Activated T-helper 9 cell treated with anti-CD3 and anti-CD28 coated beads, Interleukin-2, amount 50 U/mL, for 16 hours (primary cell): ENCODE measurements at places on chromosomes 13 and 19.

- peak; percentile 6 for DNase-seq
Observed at GRCh38 chr13:110676595-110677587, 29.0 kb downstream of the CARS2 start.

GRCh38 chr13:98220271-98220791 lies 43.3 kb upstream of the RNF113B start:
- DNase-seq: no peak

DNA sequence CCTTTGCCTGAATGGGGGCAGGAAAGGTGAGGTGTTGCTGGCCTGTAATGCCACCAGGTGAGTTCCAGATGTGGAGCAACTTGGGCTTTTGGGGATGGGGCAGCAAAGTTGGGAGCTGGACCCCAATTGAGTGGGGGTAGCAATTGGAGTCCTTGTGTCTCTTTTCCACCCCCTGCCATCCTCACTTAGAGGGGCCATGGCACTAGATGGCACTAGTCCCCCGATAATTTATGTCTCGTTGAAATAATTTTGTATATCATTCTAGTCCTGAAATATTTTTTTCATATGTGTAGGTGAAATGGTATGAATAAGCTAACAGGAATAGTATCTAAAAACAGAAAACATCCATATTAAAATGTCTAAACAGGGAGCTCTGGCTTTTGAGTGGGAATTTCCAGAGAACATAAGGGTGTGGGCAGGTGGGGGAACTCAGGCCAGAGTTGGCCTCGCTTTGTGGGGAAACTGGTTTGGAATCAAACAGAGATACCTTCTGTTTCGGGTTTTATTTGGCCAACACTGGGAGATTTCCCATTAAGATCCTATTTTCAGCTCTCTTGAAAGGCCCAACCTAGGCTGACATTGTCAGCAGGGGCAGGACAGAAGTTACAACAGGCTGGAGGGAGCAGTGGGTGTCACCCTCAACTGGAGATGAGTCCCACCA lies 3.4 kb downstream of the ZNF576 start:
- no peak for DNase-seq

DNA sequence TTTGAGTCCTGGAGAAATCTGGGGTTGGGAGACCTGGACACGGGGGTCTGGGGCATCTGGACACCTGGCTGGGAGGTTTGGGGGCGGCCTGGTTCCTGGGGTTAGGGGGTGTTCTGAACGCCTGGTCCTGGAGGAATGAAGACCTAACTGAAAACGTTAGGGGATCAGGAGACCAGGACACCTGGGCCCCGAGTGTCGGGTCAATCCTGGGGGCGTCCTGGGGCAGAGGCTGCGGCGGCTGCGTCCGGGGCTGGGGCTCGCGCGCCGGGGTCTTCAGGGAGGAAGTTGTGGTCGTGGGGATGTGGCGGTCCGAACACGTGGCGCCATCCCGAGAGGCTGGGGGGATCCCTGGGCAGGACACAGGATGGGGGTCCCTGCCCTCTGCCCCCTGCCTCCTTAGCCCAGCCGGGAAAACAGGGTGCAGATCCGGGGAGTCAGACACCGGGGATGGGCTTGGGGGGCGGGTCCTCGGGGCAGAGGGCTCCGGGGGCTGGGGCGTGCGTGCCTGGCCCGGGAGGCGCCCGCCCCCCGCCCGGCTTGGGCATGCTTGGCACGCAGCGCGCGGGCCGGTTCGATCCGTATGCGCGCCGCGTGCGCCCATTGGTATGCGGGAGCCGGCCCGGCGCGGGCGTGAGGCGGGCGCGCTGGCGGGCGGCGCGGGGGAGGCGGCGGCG lies 632 bp downstream of the NPAS1 start:
- DNase-seq: no peak

GRCh38 chr19:12937093-12937926 lies 1.1 kb upstream of the CALR start:
- no peak for DNase-seq

- no peak for DNase-seq
Observed at GRCh38 chr19:32676186-32676894, 692 bp downstream of the RGS9BP start.

DNA sequence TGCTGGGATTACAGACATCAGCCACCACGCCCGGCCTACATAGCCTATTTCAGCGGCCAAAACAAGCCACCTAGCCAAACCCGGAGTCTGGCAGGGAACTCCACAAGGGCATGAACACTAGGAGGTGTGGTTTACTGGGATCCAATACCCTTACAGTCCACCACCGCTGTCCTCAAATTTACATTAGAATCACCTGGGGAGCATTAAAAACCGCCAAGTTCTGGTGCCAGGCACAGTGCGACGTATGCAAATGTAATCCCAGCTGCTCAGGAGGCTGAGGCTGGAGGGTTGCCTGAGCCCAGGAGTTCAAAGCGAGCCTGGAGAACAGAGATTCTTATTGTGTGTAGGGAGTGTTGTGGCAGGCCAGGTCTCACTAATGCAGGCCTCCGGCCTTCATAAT lies 4.2 kb upstream of the AP1M1 start:
- DNase-seq: no peak

GRCh38 chr19:4709440-4710280 lies 14.0 kb downstream of the DPP9 start:
- no peak for DNase-seq

- DNase-seq: no peak
Observed at GRCh38 chr13:27120011-27120410, 51.6 kb downstream of the USP12 start.

DNA sequence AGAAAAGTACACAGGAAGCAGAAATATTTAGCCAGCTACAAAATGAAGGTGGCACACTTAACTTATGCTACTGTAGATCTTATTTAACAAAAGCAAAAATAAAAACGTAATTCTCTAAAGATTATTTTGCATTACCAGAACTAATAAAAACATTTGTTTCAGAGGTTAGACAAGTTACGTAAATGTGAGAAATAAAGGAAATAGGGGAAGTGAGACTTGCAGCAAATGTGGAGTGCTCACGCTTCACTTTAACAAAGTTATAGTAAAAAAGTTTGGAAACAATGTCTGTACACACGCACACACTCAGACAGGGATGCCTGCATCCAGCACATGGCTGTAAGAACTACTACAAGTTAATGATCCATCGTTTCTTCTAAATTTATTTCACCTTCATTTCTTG lies 83.7 kb downstream of the NALCN start:
- DNase-seq: no peak

DNA sequence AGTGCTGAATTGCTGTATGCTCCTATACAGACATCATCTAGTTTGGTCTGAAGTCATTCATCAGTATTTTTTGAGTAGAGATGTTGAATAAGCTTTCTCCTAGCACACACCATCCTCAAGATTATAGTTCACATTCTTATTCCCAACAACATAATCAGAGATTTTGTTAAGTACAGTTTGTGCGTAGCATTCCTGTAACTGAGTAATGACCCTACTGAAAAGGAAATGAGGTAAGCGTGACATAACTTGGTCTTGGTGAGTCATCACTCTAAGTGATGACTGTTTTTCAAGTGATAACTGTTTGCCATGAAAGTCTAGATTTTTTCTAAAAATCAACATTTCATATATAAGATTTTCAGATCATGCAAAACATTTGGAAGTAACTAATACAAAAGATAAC lies 18.5 kb upstream of the FAM216B start:
- no peak for DNase-seq

- DNase-seq: no peak
Observed at GRCh38 chr19:44823373-44823698, 14.4 kb downstream of the BCAM start.

DNA sequence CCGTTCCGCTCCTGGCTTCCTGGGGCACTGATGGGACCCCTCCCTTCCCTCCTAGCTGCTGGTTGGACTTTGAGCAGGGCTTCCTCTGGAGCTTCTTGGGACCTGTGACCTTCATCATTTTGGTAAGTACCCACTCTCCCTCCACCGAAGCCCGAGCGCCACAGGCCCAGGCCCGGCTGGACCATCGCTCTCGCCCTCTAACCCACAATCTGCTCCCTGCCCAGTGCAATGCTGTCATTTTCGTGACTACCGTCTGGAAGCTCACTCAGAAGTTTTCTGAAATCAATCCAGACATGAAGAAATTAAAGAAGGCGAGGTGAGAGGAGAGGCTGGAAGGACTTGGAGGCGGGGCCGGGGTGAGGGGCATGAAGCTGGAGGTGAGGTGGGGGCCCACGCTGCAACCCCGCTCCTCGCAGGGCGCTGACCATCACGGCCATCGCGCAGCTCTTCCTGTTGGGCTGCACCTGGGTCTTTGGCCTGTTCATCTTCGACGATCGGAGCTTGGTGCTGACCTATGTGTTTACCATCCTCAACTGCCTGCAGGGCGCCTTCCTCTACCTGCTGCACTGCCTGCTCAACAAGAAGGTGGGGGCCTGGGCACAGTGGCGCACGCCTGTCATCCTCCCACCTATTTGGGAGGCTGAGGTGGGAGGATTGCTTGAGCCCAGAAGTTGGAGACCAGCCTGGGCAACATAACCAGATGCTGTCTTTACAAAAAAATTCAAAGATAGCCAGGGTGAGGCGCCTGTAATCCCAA lies 12.3 kb downstream of the DDX39A start:
- DNase-seq: no peak

GRCh38 chr13:113930671-113931637 lies 42.9 kb downstream of the C13orf46 start:
- peak; percentile 41 for DNase-seq
